ENCODE measurements at places on chromosomes 1 and 21.
A peak's percentile ranks its signal among the peaks of the same experiment; 100 is the strongest.

- no peak for DNase-seq
Measured at GRCh38 chr1:245807954-245808719, 653.4 kb downstream of the KIF26B start.

DNA sequence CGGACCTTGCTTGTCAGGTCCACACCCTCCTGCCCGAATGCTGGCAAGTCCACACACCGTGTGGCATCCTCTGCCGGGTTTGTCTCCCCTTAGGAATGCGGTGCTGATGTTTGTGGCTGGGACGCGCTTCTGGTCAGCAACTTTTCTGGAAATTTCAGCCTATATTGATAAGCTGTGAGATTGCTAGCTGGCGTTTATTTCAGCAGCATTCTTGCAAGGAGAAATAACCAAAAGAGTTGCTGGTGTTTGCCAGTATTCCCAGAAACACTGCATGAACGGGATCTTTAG lies 601 bp downstream of the CEPT1 start:
- DNase-seq = no peak

DNA sequence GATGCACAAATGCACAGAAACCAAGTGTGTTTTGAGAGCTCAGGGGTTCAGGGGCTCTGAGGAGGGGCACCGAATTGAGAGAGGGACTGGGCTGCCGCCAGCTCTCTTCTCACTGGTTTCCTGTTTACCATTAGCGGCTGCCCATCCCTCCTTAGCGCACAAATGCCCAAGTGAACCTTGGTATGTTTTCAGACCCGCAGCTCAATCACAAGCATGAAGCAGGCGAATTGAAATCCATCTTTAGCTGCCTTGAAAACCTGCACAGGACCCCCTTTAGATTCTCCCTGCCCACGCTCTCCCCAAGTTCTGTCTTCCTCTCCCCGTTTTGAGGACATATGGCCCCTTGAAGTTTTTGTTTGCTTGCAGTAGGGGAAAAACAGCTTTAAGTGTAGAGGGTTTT lies 61.1 kb upstream of the ACOT11 start:
- DNase-seq = no peak

GRCh38 chr1:17201201-17202021 lies 3.5 kb upstream of the PADI1 start:
- peak; percentile 57 for DNase-seq

- DNase-seq = no peak
Measured at GRCh38 chr1:64162151-64162550, 41.3 kb upstream of the UBE2U start.

GRCh38 chr1:94986783-94987182 lies 59.9 kb upstream of the CNN3 start:
- DNase-seq = no peak

DNA sequence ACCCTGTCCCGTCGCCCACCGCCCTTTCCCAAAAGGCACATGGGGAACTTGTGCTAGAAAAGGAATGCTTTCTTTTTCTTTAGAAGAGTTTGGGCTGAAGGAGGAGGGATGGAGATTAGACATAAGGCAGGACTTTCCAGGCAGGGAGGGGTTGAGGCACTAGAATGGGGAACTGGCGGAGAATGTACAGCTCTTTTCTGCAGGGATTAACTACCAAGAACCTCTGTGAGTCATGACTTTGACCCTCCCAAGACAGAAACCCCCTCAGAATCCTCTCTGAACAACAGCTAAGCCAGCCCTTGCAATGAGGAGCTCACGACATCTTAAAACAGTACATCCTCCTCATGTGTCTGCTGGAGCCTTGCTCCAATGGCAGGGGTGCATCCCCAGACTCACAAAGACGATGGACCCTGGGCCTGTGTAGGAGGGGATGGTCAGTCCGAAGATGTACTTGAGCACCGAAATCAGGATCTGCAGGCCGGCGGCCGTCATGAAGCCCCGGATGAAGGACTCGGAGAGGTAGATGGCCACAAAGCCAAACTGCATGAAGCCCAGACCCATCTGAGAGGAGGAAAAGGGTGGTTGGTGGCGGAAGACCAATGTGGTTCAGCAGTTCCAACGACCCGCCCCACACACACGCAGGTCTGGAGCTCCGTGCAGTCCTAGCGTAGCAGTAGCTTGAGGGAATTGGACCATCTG lies 13.6 kb downstream of the SLC26A9 start:
- DNase-seq = no peak

DNA sequence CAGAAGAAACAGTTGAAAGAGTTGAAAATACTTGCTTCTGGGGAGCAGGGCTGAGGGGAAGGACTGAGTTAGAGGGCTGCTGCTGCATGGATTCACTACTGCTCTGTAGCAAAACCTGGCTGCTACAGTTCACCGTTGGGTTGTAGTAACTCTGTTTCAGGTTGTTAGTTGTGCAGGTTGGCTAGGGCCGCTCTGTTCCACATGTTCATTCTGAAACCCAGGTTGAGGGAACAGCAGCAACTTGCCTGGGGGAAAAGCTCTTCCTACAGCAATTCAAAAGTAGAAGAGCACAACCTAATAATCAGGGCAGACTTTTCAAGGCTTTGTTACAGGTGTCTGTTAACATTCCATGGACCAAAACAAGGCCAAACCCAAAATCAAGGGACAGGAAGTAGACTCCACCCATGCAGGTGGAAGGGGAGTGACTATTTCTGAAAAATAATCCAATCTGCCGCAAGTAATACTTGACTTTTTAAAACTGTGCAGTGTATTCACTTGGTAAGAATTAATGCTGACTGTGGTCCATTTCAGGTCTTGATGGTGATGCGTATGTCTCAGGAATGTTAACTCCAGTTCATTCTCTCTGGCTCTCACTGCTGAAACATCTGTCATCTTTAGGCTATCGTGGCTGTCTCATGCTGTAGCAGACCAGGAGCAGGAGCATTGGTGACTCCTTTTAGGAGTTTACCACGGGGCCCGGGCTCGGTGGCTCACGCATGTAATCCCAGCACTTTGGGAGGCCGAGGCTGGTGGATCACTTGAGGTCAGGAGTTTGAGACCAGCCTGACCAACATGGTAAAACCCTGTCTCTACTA lies 5.1 kb upstream of the PARK7 start:
- DNase-seq = no peak

- DNase-seq = no peak
Measured at GRCh38 chr21:41706263-41706639, 60.6 kb downstream of the RIPK4 start.
